Large intestine (tissue), 12 donors: ENCODE measurements at places on chromosomes 6 and 20.
A peak's percentile ranks its signal among the peaks of the same experiment; 100 is the strongest.

GRCh38 chr20:37938181-37938750 lies 35.3 kb downstream of the VSTM2L start:
- H3K4me1 ChIP-seq: no peaks in the 10 kb centered on the region
- peak; percentile 69 for DNase-seq
- no peaks in the 10 kb centered on the region for H3K27me3 ChIP-seq
- H3K36me3 ChIP-seq: no peaks in the 10 kb centered on the region
- no peak overlapping the region for H3K27ac ChIP-seq

GRCh38 chr6:169729961-169730360 lies 5.7 kb upstream of the PHF10 start:
- no peaks in the 10 kb centered on the region for H3K27me3 ChIP-seq
- H3K27ac ChIP-seq: no peak overlapping the region
- no peak overlapping the region for H3K4me3 ChIP-seq
- H3K36me3 ChIP-seq: no peaks in the 10 kb centered on the region
- H3K4me1 ChIP-seq: no peaks in the 10 kb centered on the region

GRCh38 chr20:48585061-48585870 lies 242.5 kb downstream of the PREX1 start:
- DNase-seq: peak; percentile 32
- H3K4me3 ChIP-seq: no peak overlapping the region
- H3K36me3 ChIP-seq: no peaks in the 10 kb centered on the region
- H3K27ac ChIP-seq: no peak overlapping the region
- no peaks in the 10 kb centered on the region for H3K4me1 ChIP-seq

- peak; percentile 31 for DNase-seq
- H3K27me3 ChIP-seq: no peaks in the 10 kb centered on the region
- peaks cover 23% of the 10 kb centered on the region for H3K36me3 ChIP-seq
- no peak overlapping the region for H3K4me3 ChIP-seq
- no peak overlapping the region for H3K27ac ChIP-seq
These were observed 73.2 kb downstream of the C6orf52 start for GRCh38 chr6:10621213-10621612.

GRCh38 chr20:56323206-56323605 lies 35.6 kb upstream of the FAM210B start:
- H3K36me3 ChIP-seq: no peaks in the 10 kb centered on the region
- no peaks in the 10 kb centered on the region for H3K4me1 ChIP-seq
- no peak overlapping the region for H3K4me3 ChIP-seq

GRCh38 chr6:116799945-116800344 lies 28.9 kb downstream of the GPRC6A start:
- no peaks in the 10 kb centered on the region for H3K27me3 ChIP-seq
- no peak overlapping the region for H3K27ac ChIP-seq
- H3K4me3 ChIP-seq: no peak overlapping the region
- DNase-seq: no peak

DNA sequence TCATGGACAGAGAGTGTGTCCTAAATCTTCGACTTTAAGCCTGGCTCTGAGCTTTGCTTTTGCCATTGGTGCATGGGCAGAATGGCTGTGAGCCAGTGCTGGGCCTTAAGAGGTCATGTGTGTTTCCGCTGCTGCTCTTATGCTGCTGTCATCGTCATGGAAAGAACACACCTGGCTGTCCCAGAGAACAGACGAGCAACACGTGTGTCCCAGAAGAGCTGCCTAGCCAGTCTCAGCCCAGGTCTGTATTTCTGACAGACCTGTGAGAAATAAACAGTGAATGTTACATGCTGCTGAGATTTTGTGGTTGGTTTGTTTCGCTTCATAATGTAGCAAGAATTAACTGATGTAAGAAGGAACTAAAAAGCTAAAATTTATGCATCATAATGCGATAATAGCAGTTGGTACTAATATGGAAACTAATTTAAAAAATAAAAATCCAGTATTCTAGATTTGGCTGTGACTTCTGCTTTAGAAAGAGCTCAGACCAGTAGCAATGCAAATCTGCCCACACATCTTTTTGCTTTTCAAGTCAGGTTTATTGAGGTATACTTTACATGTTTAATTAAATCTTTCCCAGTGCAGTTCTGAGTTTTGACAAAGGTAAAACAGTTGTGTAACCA lies 11.5 kb upstream of the SCP2D1 start:
- no peak overlapping the region for H3K27ac ChIP-seq
- H3K4me1 ChIP-seq: no peaks in the 10 kb centered on the region
- no peaks in the 10 kb centered on the region for H3K27me3 ChIP-seq
- H3K36me3 ChIP-seq: no peaks in the 10 kb centered on the region

DNA sequence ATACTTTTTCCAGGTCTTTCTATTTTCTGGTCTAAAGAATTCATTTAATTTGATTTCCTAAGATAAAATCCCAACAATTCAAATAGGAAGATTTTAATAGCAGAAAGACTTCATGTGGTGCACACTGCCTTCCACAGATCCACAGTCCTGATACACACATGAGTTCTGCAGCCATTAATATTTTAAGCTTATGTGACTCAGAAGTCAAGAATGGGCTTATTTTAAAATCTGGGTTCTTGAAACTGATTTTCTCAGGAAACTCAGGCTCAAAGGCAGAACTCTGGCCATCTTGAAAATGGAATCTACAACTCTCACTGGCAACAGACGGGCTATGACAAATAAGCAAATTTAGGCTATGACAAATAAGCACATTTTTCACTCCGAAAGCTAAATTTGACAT lies 88.2 kb downstream of the COL12A1 start:
- no peaks in the 10 kb centered on the region for H3K4me1 ChIP-seq
- H3K36me3 ChIP-seq: no peaks in the 10 kb centered on the region
- no peaks in the 10 kb centered on the region for H3K27me3 ChIP-seq
- no peak overlapping the region for H3K4me3 ChIP-seq
- DNase-seq: no peak
- no peak overlapping the region for H3K27ac ChIP-seq

DNA sequence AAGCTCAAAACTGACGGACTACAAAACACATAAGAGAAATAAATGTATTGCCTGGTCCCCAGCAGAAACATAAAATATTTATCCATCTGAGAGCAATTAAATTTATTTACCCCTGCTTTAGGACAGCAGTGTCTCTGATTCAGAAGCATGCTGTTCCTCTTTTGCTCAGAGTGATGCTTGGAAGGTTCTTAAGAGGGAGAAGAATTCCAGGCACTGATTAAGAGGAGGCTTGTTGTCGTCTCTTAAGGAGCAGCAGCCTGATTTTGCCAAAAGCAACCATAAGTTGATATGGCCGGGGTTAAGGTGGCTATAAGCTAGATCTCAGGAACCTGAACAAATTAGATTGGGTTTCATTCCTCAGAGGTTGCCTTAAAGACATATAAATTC lies 25.8 kb downstream of the CAP2 start:
- H3K4me1 ChIP-seq: no peaks in the 10 kb centered on the region
- no peaks in the 10 kb centered on the region for H3K27me3 ChIP-seq
- H3K27ac ChIP-seq: no peak overlapping the region
- H3K4me3 ChIP-seq: no peak overlapping the region
- no peaks in the 10 kb centered on the region for H3K36me3 ChIP-seq
- DNase-seq: no peak

DNA sequence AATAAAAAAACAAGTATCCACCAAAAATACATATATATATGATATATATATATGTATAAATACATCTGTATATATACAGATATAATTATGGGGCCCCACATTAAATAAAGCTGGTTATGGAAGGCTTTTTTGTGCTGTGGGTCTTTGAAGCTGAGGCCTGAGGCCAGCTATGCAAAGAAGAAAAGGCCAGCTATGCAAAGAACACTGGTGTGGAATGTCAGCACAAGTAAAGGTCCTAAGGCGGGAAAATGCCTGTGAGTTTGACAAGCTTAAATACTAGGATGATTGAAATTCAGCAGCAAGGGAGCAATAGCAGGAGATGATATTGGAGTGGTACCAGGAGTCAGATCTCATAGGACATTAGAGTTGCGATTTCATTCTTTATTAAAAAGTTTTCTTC lies 25.2 kb downstream of the ADGRF1 start:
- H3K36me3 ChIP-seq: no peaks in the 10 kb centered on the region
- no peak overlapping the region for H3K27ac ChIP-seq
- H3K4me1 ChIP-seq: no peaks in the 10 kb centered on the region
- H3K27me3 ChIP-seq: no peaks in the 10 kb centered on the region
- no peak overlapping the region for H3K4me3 ChIP-seq

GRCh38 chr6:1893470-1894130 lies 283.9 kb downstream of the FOXC1 start:
- H3K36me3 ChIP-seq: no peaks in the 10 kb centered on the region
- H3K4me3 ChIP-seq: no peak overlapping the region
- no peaks in the 10 kb centered on the region for H3K27me3 ChIP-seq
- no peak for DNase-seq
- H3K27ac ChIP-seq: no peak overlapping the region
